Activated effector memory CD4-positive, alpha-beta T cell treated with Interleukin-2 at 50 U/mL for 16 hours (primary cell): ENCODE measurements at places on chromosomes 6 and 20.

DNA sequence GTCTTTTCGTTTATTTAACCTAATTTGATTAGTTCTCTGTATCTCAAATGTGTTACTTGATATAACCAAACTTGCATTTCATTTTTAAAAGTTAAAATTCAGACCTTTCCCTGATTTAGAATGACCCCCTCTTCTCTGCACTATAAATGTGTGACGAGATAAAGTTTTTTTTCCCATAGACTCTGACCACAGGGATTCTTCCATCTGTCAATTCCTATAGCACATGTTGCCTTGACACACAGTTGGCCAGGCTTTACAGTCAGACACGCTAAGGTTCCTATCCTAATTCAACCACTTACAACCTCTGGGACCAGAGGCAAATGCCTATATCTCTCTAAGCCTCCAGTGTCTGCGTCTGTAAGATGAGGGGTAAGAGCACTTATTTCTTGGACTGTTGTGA lies 40.6 kb downstream of the KCNS1 start:
- DNase-seq = no peak

GRCh38 chr20:40521962-40522361 lies 167.1 kb downstream of the MAFB start:
- DNase-seq = no peak

DNA sequence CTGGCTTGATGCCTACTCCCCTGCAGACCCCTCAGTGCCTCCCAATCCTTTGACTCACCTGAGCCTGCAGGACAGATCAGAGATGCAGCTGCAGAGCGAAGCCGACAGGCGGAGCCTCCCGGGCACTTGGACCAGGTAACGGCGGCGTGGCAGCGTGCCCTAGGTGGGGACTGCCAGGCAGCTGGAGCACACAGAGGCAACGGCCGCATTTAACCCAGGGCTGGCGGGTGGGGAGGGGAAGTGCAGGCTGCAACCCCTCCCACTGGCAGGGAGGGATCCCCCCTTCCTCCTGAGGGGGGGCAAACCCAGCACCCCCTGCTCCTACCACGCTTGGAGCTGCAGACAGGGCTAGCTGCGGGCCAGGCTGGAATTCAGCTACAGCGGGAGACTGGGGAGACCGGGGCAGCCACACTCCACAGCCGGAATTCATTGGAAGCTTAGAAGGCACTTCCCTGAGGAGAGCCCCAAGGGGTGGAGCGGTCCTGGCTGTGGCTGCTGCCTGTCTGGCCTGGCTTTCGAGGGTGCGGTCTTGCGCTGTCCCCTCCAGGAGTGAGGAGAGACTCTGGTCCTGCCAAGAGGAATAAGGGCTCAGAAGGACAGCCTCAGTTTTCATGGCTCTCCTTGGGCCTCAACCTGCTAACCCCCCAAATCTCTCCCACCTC lies at the start of gene MATN4:
Gene MATN4 (minus strand): TSS at position 183 of the 662 bp plus-strand sequence. CDS start 2,717 bp downstream, outside the sequence.
- no peak for DNase-seq

- DNase-seq = no peak
These were observed 4.1 kb downstream of the HLA-A start for GRCh38 chr6:29946223-29947076.

- no peak for DNase-seq
These were observed 34.6 kb upstream of the SCRT2 start for GRCh38 chr20:709991-710779.

DNA sequence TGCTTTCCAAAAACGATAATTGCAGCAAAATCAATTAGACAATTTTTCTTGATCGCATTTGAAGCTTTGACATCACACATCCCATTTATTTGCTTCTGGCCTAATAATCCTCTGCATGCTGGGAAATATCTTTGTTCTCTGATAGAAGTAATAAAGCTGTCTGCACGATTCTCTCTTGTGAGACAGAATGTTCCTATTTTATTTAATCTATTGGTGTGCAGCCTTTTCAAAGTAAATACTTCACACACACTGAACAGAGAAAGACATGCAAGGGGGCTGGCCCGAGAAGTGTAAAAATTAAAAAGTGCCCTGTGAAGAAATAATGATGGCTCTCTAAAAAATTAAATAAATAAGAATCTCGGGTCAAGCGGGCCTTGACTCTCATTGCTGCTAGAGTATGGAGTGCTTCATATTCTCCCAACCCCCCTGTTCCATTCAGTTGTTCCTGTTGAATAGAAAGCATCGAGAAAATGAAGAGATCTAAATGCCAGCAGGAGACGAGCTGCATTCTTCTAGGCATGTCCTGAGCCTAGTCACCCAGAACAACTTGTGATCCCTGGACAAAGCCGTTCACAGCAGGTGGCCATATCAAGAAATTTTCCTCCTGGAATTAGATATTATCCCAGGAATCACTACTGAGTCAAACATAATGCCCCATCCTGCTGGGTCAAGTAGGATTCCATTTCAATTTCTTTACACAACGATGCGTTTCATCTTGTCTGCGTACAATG lies 625.9 kb upstream of the EPHA7 start:
- no peak for DNase-seq

- DNase-seq = no peak
These were observed 153.5 kb upstream of the OGFRL1 start for GRCh38 chr6:71134929-71135642.

DNA sequence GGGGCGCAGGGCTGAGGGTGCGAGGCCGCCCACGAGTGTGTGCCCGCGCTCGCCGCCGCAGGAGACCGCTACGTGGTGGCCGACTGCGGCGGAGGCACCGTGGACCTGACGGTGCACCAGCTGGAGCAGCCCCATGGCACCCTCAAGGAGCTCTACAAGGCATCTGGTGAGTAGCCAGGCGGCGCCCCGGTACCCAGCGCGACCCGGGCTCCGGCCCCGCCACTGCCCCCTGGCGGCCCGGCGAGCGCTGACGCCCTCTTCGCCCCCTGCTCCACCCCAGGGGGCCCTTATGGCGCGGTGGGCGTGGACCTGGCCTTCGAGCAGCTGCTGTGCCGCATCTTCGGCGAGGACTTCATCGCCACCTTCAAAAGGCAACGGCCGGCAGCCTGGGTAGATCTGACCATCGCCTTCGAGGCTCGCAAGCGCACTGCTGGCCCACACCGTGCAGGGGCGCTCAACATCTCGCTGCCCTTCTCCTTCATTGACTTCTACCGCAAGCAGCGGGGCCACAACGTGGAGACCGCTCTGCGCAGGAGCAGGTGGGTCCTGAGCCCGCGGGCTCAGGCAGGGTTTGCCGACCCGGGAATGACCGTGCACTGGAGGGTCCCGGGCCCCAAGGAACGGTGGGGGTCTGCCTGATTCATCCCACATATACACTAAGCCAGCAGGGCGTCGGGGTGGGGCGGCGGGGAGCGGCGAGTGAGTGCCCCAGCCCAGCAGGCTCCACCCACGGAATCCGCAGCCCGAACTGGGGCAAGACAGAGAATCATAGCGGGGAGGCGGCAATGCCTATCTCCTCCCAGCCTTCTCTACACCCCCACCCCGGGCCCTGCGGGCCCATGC lies 17.4 kb downstream of the HSPA12B start:
- DNase-seq = no peak

DNA sequence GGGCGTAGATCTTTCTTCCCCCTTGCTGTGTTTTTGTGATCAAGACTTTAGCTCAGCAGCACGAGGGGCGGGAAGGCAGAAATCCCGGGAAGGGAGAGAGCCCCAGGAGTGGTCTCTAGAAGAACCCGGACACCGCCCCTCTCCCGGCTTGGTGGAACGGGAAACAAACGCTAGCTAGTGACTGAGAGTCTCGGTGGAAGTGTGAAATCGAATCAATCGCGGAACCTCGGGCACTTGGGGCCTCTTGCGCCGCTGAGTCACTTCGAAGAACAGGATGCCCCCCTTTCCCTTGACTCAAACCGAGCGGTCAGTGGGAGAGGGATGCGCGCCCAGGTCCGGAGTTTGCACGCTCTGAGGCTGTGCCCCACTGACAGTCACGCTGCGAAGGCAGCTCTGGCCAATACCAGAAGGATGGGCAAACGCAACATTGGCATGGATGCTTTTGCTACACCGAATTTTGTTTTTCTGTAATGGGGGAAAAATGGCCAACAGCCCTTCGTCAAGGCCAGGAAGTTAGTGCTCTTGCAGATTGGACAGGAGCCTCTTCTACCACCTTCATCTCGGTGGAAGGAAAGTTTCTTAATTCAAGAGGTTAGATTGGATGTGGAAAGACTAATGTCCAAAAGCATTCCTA lies 1.6 kb upstream of the OLIG3 start:
- no peak for DNase-seq

- DNase-seq = no peak
These were observed 185.5 kb upstream of the NRSN1 start for GRCh38 chr6:23940466-23940865.

DNA sequence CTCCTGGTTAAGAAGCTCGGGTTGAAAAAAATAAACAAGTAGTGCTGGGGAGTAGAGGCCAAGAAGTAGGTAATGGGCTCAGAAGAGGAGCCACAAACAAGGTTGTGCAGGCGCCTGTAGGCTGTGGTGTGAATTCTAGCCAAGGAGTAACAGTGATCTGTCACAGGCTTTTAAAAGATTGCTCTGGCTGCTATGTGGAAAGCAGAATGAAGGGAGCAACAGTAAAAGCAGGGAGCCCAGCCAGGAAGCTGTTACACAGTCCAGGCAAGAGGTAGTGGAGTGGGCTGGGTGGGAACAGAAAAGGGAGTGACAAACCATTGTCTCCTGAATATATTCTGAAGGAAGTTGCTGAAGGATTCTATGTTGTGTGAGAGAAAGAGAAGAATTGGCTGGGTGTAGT lies 2.0 kb downstream of the HFE start:
- DNase-seq = no peak

GRCh38 chr20:3729378-3729777 lies 3.1 kb upstream of the HSPA12B start:
- no peak for DNase-seq

DNA sequence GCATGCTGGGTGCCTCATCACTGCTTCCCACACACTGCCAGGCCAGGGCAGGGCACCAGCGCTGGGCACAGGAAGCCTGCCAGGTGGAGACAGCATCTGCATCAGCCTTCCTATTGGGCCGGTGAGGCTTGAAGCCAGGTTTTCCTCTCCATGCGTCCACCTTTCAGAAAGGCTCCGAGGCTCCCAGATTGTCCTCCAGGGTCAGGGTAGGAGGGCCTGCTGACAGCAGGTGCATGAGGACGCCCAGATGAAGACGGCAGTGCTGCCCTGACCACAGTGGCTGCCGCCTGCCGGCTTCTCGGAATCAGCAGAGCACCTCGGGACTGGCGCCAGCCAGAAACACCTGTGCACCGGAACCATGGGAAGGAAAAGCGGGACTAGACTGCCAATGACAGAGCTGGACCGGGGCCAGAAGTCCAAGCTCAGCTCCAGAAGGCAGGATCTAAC lies 170.5 kb upstream of the CST7 start:
- DNase-seq = no peak

GRCh38 chr6:158290659-158291058 lies 21.6 kb upstream of the TULP4 start:
- DNase-seq = peak; percentile 37

DNA sequence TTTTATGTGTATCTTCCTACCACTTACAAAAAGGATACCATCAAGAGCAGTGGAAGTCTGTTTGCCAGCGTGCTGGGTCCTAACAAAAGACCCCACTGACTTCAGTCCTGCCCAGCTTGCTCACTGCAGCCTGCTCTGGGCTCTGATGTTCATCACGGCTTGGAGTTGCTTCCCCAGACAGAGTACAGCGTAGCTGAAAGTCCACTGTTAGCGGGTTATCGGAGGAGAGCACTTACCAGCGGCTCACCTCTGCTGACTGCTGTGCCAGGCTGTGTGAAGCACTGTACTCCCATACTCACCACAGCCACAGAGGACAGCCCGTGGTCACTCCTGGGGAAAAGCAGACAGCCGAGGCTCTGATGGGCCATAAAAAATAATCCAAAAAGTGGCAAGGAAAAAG lies 40.2 kb downstream of the CTCFL start:
- DNase-seq = no peak

DNA sequence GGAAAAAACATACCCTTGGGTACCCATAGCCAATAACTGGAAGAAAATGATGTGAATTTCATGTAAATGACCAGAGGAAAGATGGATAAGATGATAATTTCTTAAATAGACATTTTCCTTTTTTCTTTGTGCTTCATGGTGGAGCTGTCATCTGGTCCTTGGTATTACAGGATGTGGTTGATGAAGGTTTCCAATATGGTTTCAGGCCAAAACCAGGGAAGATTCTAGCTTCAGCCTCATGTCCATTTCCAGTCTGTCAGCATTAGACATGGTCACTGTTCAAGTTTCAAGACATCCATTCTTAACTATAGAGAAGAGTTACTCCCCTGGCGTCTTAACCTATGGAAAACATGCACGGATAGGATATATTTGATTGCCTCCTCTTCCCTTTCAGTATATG lies 63.6 kb downstream of the SSR1 start:
- no peak for DNase-seq

DNA sequence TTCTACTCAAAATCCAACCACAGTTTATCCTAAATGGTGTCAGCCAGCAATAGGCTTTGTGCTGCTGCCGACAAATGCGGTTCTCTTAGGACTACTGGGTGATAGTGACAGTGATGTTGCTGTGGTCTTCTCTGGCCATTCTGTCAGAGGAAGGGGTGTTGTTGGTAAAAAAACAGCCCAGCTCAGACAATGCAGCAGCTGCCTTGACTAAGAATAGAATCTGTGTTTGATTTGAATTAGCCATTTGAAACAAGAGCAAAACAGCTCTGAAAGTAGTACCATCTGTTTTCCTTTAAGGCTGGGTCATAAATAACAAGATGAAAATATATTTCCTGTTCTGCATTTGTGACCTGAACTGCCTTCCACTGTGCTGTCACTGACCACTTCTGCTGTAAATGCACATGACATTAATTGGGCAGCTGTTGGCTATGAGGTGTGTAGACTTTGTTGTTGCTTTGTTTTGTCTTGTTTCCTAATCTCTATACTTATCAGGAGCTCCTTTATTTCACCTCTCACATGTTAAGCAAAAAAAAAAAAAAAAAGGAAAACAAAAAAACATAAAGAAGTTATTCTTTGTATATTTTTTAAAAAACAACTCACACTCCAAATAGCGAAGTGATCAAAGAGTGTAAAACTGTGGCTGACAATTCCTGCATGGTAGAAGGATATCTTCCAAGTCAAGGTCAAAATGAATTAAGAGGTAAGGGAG lies 497.8 kb upstream of the ARID1B start:
- no peak for DNase-seq

GRCh38 chr6:164856138-164856537 lies 453.3 kb downstream of the C6orf118 start:
- no peak for DNase-seq

- peak; percentile 3 for DNase-seq
These were observed 30.9 kb upstream of the AVP start for GRCh38 chr20:3115190-3116107.

- no peak for DNase-seq
These were observed 7.7 kb upstream of the C20orf203 start for GRCh38 chr20:32681175-32682084.

DNA sequence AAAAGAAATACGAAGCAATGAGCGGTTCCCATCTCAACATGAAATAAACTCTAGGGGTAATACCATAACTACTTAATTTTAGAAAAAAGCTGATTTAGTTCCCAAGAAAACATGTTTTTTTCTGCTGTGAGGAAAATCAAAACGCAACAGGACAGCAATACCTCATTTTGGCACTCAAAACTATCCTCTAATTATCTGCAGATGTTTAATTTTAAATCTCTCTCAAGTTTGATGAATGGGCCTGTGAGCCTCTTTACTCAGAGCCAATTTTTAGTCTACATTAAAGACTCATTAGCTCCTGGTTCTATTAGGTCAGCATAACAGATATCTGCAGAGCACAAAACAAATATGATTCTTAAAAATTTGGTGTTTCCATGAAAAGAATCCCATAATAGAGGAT lies 28.1 kb downstream of the RNF24 start:
- no peak for DNase-seq
